ENCODE measurements at places on chromosomes 16 and 17.

DNA sequence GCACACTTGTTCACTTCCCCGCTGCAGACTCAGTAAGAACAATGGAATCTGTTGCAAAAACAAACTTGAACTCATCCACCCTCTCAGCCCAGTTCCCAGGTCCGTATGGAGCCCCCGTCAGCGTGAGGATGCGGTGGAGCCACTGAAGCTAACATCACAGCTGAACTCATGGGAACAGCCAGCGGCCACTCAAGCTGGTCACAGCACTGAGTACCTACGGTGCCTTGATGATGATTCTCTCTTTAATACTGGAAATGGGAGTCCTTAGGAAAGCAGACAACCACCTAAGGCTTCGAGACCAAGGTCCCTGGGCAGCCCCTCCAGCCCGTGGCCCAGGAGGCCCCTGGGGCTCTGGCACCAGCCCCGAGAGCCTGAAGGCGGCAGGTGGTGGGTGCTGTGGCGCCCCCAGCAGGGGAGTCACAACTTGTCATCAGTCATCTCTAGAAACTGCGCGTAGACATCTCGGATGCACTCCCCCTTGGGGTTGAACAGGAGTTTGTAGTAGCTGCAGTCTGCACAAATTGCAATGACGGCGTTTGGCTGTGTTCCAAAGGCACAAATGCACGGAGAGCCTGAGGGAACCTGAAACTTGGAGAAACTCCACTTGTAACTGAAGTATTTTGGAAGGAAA is 31.0 kb upstream of the RHOT1 start:
- peak; percentile 66 for DNase-seq

- DNase-seq: peak; percentile 48
Measured at GRCh38 chr17:68794636-68795434, 160.4 kb downstream of the ABCA8 start.

GRCh38 chr17:58315281-58315711 is 13.3 kb downstream of the TSPOAP1 start:
- no peak for DNase-seq

DNA sequence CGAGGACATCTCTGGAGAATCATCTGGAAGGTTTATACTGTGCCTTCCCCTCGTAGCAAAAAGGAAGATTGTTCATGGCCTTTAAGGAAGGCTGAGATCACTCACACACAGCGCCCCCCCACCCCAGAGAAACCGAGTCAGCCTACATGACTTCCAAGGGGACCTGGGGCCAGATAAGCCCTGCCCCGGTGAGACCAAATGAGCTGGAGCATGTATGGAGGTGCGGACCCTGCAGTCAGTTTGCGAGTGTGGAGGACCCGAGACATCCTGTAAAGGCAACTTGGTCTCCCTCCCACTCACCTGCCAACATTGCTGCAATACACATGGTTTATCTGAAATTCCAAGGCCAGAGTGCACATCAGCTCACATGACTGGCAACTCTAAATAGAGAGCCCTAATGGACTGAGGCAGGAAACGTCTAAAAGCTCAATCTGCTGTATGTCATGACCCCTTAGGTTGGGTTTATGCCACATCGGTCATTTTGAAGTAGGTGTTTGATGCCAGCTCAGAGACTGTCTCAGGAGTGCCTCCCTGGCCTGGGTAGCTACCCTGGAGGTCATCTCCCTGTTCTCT is 233.6 kb downstream of the CPPED1 start:
- no peak for DNase-seq

GRCh38 chr16:79891458-79891857 is 290.9 kb upstream of the MAF start:
- no peak for DNase-seq

DNA sequence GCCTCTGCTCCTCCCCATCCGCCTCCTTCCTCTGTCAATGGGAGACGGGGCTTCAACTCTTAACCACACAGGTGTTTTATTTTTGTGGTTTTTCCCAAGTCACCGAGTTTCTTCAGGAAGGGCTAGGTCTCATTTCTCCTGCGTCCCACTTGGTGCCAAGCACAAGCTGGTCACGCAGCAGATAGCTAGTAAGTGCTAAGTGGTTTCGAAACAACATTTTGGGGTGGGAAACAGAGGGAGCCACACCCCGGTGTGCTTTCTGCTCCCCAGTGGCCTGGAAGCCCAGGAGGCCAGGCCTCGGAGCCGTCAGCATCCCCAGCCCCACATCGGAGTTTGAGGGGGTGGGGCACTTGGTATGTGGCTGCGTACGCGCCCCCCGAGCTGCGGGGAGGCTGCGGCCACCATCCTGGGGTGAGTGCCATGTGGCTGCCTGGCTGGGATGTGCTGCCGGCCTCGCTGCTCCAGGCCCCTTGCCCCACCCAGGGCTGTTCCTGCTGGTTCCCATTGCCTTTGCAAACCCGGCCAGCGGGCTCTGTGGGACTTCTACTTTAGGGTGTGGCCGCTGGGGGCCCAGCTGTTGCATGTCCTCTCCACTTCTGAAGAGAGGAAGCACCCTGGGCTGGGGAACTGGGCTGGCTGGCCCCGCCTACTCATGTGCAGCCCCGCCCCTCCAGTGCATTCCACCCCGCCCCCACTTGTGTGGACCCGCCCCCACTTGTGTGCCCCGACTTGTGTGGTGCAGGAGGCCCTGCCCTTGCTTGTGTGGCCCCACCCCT is 55.6 kb downstream of the BAIAP2 start:
- DNase-seq: peak; percentile 84

DNA sequence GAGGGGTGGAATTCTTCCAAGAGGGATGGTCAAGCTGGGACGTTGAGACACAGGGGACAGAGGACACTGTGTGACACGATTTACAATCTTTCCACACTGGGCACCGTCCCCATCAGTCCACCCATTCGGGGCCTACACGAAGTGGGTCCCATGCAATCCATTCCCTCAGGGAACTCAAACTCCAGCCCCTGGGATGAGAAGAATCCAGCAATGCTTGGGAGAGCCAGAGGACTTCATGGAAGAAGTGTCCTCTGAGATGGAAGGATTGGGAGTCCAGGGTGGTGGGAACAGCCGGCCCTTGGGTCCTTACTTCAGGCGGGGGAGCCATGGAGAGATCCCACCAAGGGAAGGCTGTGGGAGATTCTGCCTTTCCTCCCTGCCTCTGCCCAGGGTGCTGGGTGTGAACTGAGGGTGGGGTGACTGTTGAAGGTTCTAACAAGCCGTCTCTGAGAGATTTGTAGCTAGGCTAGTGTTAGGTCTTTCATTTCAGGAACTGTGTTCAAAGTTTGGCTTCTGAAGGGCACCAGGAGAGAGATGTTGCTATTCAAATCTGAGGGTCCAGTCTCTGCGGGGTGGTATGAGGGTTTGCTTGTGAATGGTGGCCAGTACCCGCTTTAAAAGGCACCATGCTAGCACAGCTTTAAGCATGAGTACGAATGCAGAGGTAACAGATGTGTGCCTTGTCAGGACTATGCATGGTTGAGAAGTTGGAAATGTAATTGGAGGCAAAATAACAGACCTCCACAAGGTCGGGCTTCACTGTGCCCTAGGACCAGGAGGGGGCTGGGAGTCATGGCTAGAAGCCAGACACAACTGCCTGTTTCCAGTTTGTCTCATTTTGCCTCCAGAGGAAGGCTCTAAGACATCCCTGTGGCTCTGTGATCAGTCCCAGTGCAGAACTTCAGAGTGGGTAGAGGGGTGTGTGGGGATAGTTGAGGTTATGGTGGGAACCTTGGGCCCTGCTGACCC is 1.9 kb downstream of the ATP1B2 start:
- DNase-seq: no peak

DNA sequence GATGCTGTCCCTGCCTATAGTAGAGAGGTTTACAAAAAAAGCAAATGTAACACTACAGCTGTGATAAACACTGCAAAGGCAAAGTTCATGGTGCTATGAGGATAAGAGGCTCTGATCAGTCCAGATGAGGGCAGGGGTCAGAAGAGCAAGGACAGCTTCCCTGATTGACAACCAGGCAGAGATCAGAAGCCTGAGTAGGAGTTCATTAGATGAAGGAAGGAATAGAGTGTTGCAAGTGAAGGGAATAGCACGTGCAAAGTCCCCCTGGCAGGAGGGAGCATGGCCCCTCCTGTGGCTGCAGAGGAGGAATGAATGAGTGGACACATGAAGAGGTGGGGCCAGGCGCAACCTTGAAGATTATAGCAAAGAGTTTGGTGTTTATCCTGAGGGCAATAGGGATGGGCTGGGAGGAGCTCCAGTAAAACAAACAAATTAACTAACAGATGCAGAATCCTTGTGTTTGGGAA is 208.4 kb upstream of the IRX5 start:
- DNase-seq: no peak

GRCh38 chr17:36598951-36599401 is 2.4 kb upstream of the MRM1 start:
- DNase-seq: no peak

DNA sequence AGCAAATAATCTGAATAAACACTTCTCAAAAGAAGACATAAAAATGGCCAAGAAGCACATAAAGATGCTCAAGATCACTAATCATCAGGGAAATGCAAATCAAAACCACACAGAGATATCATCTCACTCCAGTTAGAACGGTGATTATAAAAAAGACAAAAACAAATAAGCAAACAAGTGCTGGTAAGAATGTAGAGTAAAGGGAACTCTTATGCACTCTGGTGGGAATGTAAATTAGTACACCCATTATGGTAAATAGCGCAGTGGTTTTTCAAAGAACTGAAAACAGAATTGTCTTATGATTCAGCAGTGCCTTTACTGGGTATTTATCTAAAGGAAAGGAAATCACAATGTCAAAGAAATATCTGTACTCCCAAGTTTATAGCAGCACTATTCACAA is 343.2 kb downstream of the HAPSTR1 start:
- DNase-seq: no peak
